ENCODE measurements at places on chromosomes 2 and 18.

DNA sequence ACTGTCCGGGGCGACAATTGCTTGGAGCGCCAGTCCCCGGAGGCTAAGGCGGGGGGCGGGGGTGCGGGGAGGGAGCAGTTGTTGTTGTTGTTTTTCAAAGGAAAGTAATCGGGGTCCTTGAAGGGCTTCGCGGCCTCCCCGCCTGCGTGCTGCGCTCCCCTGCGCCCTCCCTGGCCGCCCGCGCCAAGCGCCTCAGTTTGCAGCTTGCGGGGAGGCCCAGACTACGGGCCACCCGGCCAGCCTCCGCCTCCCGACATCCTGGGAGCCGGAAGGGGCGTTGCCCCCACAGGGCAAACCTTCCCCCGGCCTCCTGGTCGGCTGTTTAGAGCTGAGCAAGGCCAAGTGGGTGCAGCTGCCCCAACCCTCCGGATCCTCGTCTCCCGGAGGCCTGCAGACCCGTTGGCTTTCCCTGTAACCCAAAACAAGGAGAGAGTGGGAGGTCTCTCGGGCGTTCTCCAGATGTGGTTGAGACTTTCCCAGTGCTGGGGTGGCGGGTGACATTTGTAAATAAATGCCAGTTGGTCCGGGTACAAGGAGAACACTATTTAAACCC lies 3.7 kb upstream of the SIX3 start:
- no peak for DNase-seq

DNA sequence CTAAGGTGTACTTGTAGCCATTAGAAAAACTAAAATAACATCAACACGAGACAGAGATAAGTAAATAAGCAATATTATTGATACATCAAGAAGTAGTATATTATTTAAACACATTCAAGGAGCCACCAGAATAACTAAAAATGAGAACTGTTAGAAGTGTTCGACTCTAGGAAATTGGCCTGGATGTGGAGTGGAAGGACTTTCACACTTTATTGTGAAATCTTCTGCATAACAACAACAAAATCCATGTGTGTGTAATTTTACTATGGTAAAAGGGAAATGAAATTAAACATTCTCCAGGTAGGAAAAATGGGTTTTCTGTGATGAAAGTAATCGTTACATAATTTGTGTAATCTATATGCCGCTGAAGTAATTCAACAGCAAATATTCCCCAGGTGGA lies 96.3 kb upstream of the RNF152 start:
- no peak for DNase-seq

- no peak for DNase-seq
Measured at GRCh38 chr2:109727929-109728447, 66.1 kb upstream of the RGPD5 start.

DNA sequence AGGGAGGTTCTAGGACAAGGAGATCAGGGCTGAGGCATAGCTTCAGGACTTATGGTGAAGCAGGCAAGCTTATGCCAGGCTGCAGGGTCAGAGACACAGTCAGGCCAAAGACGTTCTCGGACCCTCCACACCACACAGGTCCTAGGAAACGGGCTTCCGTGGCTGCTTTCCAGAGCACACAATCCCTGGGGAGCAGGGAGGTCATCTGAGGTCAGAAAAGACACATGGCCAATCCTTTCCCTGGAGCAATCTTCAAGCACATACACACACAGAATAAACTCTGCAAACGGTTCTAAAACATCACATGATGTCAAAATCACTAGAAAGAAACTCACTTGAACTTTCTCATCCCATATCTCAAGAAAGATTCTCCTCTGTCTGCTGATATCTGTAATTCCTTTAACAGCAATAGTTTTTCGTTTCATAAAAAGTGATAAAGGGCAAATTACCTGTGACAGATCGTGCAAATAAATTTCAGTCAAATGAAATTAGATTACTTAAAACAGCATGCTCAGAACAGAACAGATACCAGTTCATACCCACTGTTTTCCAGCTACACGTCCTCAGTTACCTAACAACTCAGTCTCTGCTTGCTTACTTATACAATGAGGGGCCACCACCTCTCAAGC lies 63.9 kb downstream of the MBOAT2 start:
- DNase-seq, result no peak

DNA sequence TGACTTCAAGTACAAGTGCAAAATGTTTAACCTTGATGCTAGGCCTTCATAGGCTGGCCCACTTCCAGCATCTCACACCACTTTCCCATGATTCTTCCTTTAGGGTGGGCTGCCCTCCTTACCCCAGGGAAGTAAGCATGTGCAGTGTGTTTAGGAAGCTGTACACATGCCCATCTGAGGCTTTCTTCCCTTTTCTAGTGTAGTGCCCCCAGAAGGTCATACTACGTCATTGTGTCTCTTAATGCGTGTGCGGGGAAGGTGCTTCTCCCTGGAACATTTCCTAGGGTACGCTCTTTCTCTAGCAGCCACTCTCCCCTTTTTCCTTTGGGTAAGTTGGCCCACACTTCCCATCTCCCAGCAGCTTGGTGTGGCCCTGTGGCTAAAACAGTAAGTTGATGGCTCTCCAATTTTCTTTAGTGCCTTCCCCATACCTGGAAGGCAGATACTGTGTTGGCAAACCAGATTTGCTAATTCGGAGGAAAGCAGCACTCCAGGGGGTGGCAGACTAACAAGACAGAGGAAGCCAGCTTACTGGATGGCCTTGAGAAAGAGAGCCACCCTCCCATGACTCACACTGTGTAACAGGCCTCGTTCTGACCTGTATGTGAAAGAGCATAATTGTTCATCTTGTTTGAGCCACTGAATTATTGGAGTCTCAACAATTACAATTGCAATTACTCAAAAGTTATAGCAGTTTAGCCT lies 1.1 kb upstream of the SULT6B1 start:
- no peak for DNase-seq

- DNase-seq, result no peak
Measured at GRCh38 chr2:16650287-16651249, 15.1 kb downstream of the CYRIA start.

GRCh38 chr2:241123816-241124536 lies 21.9 kb upstream of the MTERF4 start:
- DNase-seq, result no peak

GRCh38 chr18:76558881-76559667 lies 64.0 kb upstream of the ZNF516 start:
- DNase-seq, result no peak

GRCh38 chr2:209970271-209970670 lies 32.2 kb upstream of the RPE start:
- DNase-seq, result no peak

GRCh38 chr2:45218931-45219339 lies 209.7 kb upstream of the SIX2 start:
- DNase-seq, result no peak

- no peak for DNase-seq
Measured at GRCh38 chr2:233141901-233142300, 81.8 kb downstream of the INPP5D start.

GRCh38 chr2:111669928-111670695 lies 213.9 kb downstream of the ANAPC1 start:
- no peak for DNase-seq

DNA sequence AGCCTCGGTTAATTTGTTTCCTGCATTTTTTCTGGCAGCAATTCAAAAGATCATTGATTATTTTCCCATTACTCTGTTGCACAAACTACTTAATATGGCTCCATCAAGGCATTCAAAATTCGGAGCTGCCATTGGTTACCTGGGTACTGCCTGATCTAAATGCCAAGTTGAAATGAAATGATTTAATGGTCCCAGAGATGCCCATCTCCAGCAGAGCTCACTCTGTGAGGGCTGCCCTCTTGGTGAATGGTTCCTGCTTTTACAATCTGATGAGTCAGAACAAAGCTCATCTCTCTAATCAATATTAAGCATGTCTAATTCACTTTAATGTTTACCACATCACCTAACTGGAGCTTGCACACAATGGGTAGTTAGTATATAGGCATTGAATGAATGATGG lies 126.1 kb downstream of the CTNNA2 start:
- DNase-seq, result no peak

- no peak for DNase-seq
Measured at GRCh38 chr2:198945496-198945895, 512.2 kb downstream of the SATB2 start.

DNA sequence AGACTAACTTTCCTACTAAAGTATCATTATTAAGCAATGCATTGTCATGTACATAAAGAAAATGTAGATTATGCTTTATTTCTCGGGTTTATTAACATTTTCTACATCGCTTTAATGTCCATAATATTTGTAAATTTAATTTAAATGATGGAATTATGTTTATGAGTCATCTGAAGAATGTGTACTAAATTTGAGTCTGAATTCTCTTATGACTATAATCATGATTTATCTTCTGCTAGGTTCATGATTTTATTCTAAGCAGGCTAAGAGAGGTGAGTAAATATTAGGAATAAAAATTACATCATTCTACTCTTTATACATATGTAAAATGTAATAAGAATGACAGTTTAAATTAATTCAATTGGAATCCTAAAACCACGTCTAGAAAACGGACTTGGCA lies 206.3 kb upstream of the NOL4 start:
- no peak for DNase-seq

- no peak for DNase-seq
Measured at GRCh38 chr18:34624551-34624950, 85.5 kb upstream of the DTNA start.

- DNase-seq, result no peak
Measured at GRCh38 chr18:77181950-77182707, 49.5 kb upstream of the MBP start.

- no peak for DNase-seq
Measured at GRCh38 chr2:28552045-28552823, 56.4 kb downstream of the PLB1 start.

- DNase-seq, result no peak
Measured at GRCh38 chr2:86631846-86632485, 8.3 kb upstream of the RNF103 start.

DNA sequence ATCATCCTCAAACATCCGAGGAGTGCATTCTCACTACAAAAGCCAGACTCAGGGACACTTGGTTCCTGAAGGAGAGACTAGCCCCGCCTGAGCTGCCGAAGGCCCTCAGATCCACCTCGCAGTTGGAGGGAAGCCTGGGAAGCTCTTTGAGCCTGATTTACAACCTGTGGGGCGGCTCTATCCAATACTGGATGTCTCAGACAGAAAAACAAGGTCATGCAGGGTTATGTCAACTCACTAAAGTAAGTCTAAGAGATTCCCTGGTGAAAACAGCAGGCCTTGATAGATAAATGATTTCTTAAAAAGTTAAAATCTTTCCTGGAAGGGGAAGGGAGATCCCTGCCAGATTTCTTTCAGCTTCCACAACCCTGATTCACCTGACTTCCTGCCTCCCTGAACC lies 284.3 kb downstream of the CYP26B1 start:
- no peak for DNase-seq

- no peak for DNase-seq
Measured at GRCh38 chr2:96157649-96158553, 12.7 kb upstream of the DUSP2 start.

DNA sequence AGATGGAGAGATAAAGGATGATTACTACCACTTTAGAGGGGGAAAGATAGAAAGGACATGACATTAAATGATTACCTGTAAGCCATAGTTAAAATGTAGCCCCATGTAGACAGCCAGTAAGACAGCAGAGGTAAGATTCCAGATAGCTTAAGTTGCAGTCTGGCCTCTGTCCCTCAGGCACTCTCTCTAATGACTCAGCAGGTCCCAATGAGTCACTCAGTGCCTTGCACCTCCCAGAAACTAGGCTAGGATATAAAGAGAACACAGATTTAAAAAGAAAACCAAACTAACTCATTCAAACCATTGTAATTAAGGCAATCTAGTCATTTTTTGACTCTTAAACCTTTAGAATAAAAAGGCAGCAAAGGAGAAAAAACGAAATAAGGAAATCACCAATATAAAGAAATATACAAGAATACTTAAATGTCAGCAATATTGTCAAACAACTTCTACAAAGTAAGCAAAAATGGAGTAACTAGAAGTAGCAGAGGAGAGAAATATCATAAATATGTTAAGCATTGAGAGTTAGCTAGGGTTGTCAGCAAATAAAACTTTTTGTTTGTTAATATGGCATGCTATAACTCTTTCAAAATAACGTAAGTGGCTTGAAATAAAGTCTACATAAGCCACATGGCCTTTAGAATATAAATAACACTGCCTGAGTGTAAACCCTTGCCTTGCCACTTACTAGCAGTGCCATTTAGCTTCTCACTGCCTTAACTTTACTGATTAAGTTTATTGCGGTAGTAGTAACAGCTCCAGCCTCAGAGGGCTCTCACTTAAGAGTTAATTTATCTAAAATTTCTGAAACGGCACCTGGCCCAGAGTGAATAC lies 48.5 kb downstream of the SOCS6 start:
- DNase-seq, result no peak

DNA sequence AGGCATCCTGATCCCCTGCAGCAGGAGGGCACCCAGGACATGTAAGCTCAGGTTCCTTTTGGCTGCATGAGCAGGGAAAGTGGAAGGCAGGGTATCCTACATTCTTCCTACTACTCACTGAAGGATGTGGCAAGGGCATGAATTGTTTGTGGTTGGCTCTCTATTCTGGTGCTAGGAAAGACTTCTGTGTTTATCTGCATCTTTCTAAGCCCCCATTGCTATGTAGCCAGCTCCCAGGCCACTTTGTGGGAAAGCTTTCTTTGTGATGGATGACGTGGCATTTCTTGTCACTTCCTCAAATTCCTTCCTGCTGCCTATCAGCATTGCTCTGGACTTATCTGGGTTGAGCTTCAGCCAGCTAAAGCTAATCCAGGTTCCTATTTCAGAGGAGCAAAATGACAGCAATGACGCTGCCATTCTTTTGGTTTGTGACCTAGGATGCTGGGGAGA lies 46.2 kb downstream of the MEIS1 start:
- DNase-seq, result no peak

DNA sequence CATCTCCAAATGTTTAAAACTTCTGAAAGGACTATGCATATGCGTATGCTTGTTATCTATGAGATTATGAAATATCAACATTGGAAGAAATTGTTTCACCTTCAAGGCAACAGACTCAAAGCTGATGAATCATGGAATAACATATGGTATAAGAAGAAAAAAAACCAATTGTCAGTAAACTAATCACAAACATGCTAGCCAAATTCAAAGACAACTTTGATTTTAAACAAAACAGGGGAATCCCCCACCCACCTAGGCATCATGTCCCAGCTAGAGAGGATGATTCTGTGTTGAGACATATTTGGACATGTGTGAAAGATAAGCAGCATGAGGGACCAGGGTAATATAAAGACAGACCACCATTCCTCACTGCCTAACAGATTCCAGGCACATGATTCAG lies 147.7 kb downstream of the WDPCP start:
- DNase-seq, result no peak
